Stimulated activated CD8-positive, alpha-beta memory T cell treated with anti-CD3 and anti-CD28 coated beads, Interleukin-7, amount 100 ng/mL, for 24 hours (primary cell): ENCODE measurements at places on chromosomes 6 and 20.

DNA sequence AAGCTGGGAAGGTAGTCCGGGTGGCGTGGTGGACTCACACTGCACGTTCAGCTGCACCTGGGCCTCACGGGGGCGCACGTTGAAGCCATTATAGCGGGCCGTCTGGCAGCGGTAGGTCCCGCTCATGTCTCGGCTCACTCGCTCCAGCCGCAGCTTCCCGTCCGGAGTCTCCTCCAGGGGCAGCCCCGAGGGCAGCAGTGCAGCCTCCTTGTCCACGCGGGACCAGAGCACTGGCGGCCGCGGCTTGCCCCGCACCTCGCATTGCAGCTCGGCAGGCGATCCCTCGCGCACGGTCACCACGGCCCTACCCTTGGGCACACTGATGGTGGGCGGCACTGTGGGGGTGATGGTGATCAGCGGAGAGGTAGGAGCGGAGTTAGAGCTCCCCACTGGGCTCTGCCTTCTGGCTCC is 47.6 kb downstream of the MDGA1 start:
- DNase-seq: no peak

DNA sequence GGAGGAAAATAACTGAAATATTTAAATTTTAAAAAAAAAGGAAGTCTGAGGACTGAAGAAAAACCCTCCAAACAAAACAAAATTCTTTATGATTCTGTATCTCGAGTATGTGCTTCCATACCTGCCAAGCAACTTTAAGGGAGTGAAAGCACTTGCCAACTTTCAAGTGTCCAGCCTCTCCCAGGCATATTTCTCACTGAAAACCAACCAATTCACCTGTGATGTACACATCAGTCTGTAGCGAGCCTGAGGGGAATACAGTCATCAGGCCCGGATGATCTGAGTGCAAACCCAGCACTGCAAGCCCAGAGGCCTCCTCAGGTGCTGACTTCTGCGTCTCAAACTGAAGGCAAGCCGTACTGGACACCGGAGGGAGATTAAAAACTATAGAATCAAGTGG is 164.8 kb upstream of the NT5E start:
- DNase-seq: no peak

DNA sequence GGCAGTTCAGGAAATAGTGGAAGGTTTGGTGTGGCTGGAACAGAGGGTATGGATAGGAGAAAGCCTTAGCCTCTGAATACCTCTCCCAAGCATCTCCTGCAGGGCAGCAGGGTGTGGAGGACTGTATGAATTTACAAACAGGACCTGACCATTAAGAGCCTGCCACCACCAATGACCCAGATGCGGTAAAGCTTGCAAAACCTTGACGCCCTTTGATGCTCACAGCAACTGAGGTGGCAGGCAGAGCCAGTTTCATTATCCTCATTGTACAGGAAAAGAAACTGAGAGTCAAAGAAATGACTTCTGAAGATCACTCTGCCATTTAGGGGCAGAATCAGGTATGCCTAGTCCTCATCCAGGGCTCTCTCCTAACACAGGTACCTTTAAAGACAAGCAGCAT is 2.4 kb downstream of the HM13 start:
- DNase-seq: no peak

- DNase-seq: no peak
Measured at GRCh38 chr6:162964488-162965140, 236.8 kb downstream of the PACRG start.

DNA sequence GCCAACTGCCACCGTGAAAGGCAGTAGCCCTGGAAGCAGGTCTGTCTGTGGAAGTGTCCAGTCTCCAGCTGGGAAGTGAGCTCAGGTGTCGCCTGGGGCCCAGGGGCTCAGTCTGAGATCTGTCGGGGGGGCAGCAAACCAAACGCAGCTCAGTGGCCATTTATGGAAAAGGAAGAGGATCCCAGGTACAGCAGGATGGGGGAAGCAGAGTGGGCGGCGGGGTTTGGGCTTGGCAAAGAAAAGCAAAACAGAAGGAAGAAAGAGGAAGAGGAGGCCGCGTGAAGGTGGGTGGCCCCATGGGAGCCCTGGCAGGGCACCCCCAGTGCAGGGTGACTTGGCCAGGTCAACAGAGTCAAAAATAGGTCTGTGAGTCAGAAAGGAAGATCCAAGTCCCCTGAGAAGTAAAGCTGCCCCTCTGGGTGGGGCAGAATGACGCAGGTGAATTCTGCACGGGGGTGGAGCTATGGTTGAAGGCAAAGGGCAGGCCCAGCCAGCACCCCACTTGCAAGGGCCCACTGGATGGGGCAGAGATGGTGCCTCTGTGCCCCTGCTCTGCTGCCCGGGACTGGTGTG is 5.3 kb downstream of the PXDC1 start:
- no peak for DNase-seq

- no peak for DNase-seq
Measured at GRCh38 chr6:44674226-44675155, 287.0 kb downstream of the CDC5L start.

DNA sequence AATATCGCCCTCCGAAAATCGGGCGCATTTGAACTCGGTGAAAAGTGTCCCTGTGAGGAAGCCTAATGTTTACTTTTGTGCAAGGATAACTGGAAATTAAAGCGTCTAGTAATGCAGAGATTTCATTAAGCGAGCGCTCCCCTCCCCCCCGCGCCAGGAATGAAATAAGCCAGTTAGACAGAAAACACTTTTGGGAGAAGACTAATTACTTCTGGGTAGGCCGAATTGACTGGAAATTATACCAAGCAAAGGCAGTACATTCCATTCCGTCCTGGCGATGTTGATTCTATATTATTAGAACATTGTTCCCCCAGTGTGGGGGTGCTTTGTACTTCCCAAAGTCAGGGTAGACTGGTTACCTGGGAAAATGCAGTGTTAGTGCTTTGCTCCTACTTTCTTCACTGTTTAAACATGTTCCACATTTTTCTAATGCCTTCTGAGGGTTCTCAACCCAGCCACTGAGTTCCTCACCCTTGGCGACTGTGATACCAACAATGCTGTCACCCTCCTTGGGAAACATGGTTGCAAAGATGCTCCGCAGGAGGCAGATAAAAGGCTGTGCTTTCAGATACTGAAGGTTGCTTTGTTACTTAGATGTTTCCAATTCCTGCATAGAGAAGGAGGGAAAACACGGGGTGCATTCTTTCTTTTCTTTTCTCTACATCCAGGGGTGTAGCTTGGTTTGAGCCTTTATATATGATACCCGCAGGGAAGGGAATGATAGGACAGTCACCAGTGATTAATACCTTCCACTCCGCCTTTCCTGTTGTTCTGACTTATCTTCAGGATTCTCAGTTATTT is 2.6 kb downstream of the GJA1 start:
- DNase-seq: no peak

DNA sequence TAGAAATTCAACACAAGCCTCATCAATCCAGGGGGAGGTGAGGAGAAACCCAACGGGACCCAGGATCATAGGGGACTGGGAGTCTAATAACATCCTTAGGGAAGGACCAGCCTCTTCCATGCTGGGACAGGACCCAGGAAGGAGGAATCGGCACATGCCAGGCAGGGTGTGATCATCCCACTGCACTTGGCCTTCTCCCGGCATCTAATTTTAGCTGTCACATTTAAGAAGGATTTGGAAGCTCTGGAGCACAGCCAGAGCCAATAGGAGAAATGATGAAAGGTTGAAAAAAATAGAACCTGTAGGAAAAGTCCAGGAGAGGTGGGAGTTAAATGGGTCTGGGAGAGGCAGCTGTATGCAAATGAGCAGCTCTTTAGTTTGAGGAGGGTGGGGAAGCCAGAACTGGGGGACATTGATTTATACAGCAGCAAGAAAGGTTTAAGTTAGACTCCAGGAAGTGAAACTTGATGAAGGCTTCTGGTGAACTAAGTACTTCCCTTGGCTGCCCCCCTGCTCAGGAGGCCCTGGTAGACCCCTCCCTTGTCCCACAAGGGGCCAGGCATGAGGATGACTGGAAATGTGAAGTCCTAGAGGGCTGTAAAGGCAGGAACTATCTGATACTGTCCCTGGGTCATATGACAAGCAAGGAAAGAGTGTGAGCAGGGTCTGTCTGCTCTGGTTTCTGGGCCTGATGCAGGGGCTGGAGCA is 260.3 kb downstream of the LRFN2 start:
- no peak for DNase-seq

GRCh38 chr6:85329196-85329595 is 120.7 kb upstream of the NT5E start:
- no peak for DNase-seq

DNA sequence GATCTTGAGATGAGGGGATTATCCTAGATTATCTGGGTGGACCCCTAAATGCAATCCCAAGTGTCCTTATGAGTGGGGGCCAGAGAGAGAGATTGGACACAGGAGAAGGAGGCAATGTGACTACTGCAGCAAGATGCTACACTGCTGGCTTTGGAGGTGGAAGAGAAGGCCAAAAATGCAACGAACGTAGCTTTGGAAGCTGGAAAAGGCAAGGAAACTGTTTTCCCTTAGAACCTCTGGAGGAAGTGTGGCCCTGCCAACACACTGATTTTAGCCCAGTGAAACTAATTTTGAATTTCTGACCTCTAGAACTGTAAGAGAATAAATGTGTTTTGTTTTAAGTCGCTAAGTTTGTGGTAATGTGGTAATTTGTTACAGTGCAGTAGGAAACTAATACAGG is 15.7 kb downstream of the PPARD start:
- DNase-seq: no peak

GRCh38 chr6:131995917-131996316 is 44.7 kb upstream of the CCN2 start:
- DNase-seq: no peak

DNA sequence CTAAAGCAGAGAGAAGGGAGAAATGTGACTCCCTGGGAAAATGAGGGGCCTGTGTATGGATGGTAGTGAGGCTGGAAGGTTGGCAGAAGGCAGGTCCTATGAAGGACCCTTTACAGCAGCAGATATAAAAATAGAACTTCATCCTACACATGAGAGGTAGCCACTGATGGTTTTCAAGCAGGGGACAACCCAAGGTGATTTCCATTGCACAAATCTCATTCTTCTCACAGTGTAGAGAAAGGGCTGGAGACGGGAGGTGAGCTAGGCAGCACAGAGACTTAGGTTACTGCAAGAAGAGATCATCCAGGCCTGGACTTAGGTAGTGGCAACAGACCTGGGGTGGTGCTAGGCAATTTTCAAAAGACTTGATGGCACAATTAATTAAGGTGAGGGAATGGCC is 30.7 kb downstream of the TRAM2 start:
- no peak for DNase-seq

DNA sequence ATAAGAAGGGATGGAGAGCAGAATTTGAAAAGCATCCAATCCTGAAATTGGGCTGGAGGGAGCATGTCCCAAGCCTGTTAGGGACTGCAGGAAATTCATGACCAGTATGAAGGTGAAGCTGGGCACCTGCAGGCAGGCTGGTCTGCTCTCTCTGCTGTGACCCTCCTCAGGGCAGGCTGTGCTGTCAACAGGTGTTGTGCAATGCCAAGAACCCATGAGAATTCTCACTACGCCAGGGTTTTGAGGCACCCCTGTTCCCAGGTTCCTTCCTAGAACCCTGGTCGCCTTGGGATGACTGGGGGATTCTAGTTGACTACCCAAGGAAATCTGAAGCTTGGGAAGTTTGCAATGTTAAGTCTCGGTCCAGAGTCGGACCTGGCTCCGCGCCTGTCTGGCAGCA is 13.3 kb upstream of the MAS1L start:
- DNase-seq: no peak
